ENCODE measurements at places on chromosomes 3 and 15.

DNA sequence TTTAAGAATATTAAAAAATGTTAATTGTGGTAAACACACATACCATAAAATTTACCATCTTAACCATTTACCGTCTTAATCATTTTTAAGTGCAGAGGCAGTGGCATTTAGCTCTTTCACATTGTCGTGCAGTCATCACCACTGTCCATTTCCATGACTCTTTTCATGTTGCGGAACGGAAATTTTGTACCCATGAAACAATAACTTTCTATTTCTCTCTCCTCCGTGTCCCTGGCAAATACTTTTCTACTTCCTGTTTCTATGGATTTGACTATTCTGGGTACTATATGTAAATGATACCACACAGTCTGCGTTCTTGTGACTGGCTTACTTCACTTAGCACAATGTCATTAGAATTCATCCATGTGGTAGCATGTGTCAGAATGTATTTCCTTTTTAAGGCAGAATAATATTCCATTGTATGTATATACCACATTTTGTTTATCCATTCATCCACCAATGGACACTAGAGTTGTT is 27.9 kb downstream of the AKAP13 start:
- DNase-seq, result no peak

DNA sequence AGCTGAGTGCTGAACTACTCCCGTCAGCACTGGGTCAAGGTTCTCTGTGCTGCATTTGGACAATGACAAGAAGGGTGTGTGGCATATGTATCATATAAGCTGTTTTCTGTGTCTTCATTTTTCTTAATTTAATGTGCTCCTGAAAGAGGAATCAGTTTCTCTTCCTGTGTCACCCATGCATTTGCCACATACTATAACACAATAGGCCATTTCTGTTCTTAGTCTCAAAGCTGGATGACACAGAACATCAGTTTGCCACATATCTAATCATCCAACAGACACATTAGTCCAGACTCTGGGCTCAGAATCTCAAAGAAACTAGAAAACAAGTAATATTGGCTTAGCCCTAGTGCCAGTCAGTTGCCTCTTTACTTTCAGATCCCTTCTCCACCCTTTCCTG is 34.1 kb downstream of the CEP19 start:
- DNase-seq, result no peak

DNA sequence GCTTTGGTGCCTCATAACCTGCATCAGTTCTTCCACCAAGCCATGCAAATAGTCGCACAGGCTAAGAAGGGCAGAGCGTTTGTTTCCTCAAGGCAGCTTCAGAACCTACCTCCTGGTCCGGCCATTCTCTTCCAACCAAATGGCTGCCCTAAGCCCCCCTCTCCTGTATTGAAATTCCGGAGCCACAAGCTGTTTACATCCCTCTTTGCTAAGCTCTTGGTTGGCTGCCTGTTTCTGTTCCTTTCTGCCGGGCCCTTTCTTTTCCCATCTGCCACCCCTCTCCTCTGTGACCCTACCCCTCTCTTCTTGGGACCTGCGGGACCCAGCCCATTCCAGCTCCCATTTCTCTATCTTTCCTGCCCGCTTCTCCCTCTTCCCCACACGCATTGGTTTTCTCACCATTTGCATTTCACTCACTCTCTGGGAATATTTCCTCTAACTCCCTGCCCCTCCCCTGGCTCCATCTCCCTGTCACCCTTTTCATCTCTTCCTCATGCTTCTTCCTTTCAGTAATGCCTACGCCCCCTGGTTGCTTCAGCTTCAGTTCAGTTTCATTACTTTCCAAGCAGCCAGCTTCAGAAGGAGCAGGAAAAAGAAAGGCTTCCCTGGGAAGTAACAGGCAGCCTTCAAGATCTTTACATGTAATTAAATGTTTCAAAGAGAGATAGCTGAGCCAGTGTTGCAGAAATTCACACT is 113.5 kb downstream of the RAB11A start:
- DNase-seq, result no peak

- no peak for DNase-seq
Observed at GRCh38 chr15:57165992-57166391, 210.3 kb upstream of the CGNL1 start.

- DNase-seq, result no peak
Observed at GRCh38 chr3:152197451-152197850, 71.3 kb upstream of the MBNL1 start.

- no peak for DNase-seq
Observed at GRCh38 chr15:48851956-48852355, 26.0 kb upstream of the EID1 start.

DNA sequence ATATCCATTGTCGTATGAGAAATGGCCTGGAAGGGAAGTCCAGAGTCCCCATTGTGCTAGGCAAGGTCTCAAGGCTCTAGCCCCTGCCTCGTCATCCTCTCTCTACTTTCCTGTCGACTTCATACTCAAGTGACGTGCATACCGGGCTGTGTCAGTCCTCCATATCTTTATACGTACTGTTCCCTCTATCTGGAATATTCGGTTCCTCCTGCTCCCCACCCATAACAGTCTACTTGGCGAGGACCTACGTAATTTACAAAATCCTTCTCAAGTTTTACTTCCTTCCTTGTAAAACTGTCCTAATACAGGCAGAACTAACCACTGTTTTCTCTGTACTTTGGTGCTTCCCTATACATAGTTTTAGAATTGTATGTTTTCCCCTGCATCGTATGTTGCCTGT is 2.2 kb upstream of the ALPK3 start:
- DNase-seq, result no peak

- DNase-seq, result no peak
Observed at GRCh38 chr15:85717212-85717611, 77.5 kb downstream of the KLHL25 start.

- no peak for DNase-seq
Observed at GRCh38 chr3:43290956-43291355, 4.6 kb downstream of the SNRK start.

DNA sequence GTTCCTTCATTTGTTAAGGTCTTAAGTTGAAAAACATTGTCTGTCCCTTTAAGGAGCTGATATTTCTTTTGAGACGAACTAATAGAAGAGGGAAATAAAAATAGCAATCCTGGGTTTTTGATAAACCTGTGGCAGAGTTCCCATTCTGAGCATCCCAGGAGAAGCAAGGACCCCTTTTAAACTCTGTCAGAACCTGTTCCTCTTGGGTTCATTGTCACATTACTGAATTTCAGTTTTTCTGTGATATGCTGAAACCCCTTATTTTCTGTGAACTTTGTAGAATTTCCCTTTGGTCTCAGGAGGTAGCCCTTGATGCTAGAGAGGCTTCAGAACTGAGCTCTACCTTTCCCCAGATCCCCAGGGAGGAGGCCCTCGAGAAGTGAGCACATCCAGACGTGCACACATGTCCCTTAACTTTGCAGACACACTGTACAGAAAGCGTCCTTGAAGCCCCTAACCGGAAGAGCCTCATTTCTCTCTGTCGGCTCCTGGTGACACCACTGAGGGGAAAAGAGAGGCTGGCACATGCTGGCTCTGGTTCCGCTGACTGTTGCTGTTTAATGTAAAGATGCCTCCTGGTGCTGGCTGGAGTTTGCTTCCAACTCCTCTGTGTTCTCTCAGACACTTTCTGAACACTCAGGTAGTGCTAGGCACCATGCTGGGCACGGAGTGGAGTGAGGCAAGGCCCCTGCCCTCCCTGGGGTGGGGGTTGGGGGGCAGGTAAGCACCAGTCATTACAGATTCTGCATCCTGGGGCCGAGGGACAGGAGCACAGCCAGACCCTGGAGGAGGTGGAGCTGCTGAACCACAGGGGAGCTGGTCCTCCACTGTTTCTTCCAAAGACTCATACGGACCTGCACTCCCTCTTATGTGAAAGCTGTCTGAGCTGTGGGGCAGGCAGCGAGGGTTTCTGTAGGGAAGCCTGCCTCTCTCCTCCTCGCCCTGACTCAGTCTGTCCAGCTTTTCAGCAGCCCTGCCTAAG is 77.5 kb downstream of the CHDH start:
- DNase-seq, result no peak

- no peak for DNase-seq
Observed at GRCh38 chr15:69085325-69086081, 71.0 kb downstream of the NOX5 start.

DNA sequence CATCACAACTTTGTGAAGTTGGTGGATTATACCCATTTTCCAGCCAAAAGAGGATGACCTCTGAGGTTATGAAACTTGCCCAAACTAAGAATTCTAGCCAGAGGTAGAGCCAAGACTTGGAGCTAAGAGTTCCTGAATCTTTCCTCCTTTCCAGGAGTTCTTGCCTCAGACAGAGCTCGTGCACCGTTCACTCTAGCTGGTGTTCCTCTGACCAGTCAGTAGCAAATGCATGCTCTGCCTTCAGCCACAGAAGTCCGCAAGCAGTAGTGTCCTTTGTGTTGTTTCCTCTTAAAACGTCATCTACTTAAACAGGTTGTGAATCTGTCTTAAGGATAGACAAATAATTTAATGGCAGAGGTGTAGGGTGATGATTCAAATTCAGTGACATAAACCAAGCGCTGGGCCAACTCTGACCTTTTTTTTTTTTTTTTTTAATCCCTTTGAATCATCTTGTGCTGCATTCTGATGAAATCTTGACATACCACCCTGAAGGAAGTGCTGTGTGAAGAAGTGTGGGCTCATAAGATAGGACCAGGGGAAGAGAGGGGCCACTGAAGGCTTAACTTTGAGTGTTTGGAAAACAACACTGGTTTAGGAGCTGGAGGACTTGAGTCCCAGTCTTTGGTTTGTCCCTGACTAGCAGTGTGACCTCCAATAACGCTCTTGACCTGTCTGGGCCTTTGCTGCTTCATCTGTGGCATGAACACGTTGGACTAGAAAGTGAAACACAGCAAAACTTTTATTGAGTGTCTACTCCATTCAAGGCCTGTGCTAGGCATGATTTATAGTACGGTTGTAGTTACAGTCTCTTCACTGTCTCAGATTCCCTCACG is 53.4 kb downstream of the ITPR1 start:
- DNase-seq, result no peak

GRCh38 chr15:50298340-50298739 is 32.8 kb upstream of the HDC start:
- DNase-seq, result no peak

Measured in stimulated activated CD4-positive, alpha-beta T cell treated with anti-CD3 and anti-CD28 coated beads, Interleukin-1b, Interleukin-23, amount 100 ng/mL, for 24 hours (primary cell).